Liver (tissue), 10 donors: ENCODE measurements at places on chromosomes 11 and 22. TPM values are rescaled to one million over a fixed set of nuclear protein-coding genes. Genes with fewer than 3 reads are reported as not detected.

DDI1 gene
- total RNA-seq, result not detected

CARD10 gene
- total RNA-seq, result 7.8 TPM

UFD1 gene
- total RNA-seq, result 28.2 TPM

STIM1 gene
- total RNA-seq, result 42.9 TPM

NCAPD3 gene
- total RNA-seq, result 35.4 TPM
